Glutamatergic neuron (in vitro differentiated cells): ENCODE measurements at places on chromosomes 5 and 9. TPM values are rescaled to one million over a fixed set of nuclear protein-coding genes. Genes with fewer than 3 reads are reported as not detected.

- DNase-seq, result no peak
Observed at GRCh38 chr5:108387758-108388157, 5.9 kb upstream of the FBXL17 start.

The UIMC1 gene
- total RNA-seq, result 38.5 TPM

GRCh38 chr5:150144246-150144801 lies 11.3 kb downstream of the PDGFRB start:
- no peak for DNase-seq

GRCh38 chr5:6525910-6526309 lies 77.3 kb downstream of the UBE2QL1 start:
- peak; percentile 51 for DNase-seq

The LMBRD2 gene
- 32.8 TPM for total RNA-seq

DNA sequence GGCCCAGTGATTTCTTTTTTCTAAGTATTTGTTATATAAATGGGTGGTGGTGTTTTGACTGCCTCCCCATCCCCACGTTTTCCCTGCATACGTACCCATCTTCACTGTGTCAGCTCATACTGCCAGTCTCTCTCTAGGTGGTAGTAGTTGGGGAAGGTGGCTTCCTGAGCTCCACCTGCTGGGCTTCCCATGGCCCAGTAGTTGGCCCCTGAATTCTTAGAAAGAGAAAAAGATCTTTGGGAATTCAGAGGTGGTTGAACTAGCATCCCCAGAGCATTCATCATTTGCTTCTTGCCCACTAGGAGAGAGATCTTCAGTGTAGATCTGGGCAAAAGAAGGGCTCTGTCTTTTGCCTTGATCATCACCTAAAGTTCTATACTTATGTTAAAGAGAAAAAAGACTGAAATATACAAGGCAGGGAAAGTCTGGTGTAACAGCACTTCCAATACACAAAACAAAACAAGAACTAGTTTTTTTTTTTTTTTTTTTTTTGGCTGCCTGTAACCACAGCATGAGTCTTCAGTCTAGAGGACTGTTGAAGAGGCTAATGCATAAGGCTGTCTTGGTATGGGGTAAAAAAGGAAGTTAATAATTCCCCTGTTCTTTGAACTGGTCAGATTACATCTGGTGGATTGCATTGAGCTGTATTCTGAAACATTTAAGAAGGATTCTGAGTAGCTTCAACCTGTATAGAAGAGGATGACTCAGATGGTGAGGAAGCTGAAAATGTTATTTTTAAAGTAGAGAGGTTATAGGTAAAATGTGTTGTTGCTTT lies 128.7 kb downstream of the ATG10 start:
- DNase-seq, result no peak

The PIP5K1B gene
- total RNA-seq, result 0.27 TPM

DNA sequence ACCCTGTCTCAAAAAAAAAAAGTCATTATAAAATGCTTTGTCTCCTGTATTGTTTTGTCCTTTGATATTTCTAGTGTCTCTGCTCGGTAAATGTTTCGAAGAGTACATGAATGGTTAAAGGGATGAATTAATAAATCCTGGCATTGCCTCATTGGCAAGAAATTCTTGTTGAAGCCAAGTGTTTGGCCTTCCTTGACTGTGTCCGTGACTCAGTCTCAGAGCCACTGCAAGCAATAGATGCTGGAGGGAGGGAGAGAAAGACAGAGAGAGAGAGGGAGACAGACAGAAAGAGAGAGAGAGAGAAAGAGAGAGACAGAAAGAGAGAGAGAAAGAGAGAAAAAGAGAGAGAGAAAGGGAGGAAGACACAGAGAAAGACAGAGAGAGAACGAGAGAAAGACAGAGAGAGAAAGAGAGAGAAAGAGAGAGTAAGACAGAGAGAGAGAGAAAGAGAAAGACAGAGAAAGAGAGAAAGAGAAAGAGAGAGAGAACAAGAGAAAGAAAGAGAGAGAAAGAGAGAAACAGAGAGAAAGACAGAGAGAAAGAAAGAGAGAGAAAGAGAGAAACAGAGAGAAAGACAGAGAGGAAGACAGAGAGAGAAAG lies 72.5 kb upstream of the RXRA start:
- DNase-seq, result no peak
